ENCODE measurements at places on chromosomes 16 and 17.

GRCh38 chr17:42835732-42836131, 2.5 kb downstream of the PSME3 start:
- H3K27ac ChIP-seq = no peak overlapping the region
- H3K4me1 ChIP-seq = peaks cover 2% of the 10 kb centered on the region
- no peaks in the 10 kb centered on the region for H3K27me3 ChIP-seq
- H3K36me3 ChIP-seq = peaks cover 28% of the 10 kb centered on the region

- no peaks in the 10 kb centered on the region for H3K36me3 ChIP-seq
- peaks cover 13% of the 10 kb centered on the region for H3K4me1 ChIP-seq
- H3K4me3 ChIP-seq = no peak overlapping the region
- H3K27me3 ChIP-seq = no peaks in the 10 kb centered on the region
Measured at GRCh38 chr16:56257239-56257638, 66.0 kb downstream of the GNAO1 start.

DNA sequence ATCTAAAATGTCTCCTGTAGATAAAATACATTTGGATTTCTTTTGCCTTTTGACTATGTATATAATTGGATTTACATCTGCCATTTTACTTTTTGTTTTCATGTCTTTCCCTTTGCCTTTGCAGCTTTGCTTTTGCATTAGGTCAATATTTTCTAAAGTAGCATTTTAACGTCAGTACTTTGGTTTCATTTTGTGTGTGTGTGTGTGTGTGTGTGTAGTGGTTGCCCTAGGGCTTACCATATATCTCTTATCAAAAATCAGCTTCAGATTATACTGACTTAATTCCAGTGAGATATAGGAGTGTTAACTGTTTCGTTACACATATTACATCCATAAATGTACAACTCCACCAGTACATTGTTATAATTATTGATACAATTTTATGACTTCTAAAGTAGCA, 26.1 kb downstream of the AKTIP start:
- H3K27me3 ChIP-seq = no peaks in the 10 kb centered on the region
- no peak overlapping the region for H3K27ac ChIP-seq
- peaks cover 30% of the 10 kb centered on the region for H3K36me3 ChIP-seq

DNA sequence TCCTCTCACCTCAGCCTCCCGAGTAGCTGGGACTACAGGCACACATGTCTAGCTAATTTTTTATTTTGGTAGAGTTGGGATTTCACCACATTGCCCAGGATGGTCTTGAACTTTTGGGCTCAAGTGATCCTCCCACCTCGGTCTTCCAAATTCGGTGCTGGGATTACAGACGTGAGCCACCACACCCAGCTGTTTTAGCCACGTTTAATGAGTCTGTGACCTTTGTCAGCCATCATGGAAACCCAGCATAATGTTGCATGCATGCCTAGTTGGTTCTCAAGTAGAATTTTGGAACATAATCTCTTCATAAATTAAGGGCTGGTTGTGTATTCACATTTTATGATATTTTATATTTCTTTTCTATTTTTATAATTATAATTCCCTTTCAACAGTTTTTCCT, 42.0 kb downstream of the GOSR1 start:
- H3K4me3 ChIP-seq = no peak overlapping the region
- no peaks in the 10 kb centered on the region for H3K27me3 ChIP-seq
- peaks cover 6% of the 10 kb centered on the region for H3K36me3 ChIP-seq
- no peak overlapping the region for H3K27ac ChIP-seq
- H3K4me1 ChIP-seq = no peaks in the 10 kb centered on the region

DNA sequence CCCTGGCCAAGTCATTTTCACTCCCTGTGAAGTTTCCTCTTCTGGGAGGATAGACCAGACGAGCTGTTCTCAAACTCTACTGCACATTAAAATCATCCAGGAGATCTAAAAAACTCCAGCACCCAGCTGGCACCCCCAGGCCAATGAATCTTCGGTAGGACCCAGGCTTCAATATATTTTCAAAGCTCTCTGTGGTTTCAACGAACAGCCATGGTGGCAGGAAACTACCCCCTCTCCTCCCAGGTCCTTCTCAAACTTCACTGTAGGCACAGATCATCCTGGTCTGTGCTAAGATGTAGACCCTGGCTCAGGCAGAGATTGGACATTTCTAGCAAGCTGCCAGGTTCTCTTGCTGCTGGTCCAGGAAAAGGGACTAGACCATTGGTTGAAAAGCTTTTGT, 38.7 kb upstream of the GRIN2A start:
- no peaks in the 10 kb centered on the region for H3K4me1 ChIP-seq
- no peaks in the 10 kb centered on the region for H3K27me3 ChIP-seq
- H3K36me3 ChIP-seq = no peaks in the 10 kb centered on the region
- no peak for DNase-seq
- no peak overlapping the region for H3K4me3 ChIP-seq

GRCh38 chr17:16329519-16330271, 23.6 kb downstream of the CENPV start:
- H3K27me3 ChIP-seq = no peaks in the 10 kb centered on the region
- no peak overlapping the region for H3K27ac ChIP-seq
- no peak overlapping the region for H3K4me3 ChIP-seq
- H3K36me3 ChIP-seq = no peaks in the 10 kb centered on the region
- peaks cover 10% of the 10 kb centered on the region for H3K4me1 ChIP-seq
- no peak for DNase-seq

- H3K27ac ChIP-seq = peak overlapping the region; percentile 33
- H3K4me3 ChIP-seq = no peak overlapping the region
- no peak for DNase-seq
- H3K4me1 ChIP-seq = no peaks in the 10 kb centered on the region
- H3K36me3 ChIP-seq = no peaks in the 10 kb centered on the region
- no peaks in the 10 kb centered on the region for H3K27me3 ChIP-seq
Measured at GRCh38 chr16:27286451-27286850, 17.9 kb upstream of the NSMCE1 start.

DNA sequence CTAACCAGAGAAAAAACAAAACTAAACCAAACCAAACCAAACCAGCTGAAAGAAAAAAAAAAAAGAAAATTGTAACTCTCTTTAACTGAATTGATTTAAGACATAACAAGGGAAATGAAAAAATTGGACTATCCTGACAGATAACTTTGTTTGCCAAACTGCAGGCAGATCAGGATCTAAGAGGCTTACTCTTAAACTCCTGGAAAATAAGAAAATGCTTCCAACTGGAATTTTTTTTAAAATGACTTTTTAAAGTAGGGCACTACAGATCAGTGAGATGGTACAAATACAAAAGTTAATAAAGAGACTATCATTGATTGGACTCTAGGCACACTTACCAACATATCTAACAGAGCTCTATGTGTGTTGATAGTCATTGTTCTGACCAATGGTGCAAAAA, 125.5 kb upstream of the KCNJ16 start:
- no peak overlapping the region for H3K4me3 ChIP-seq
- no peak overlapping the region for H3K27ac ChIP-seq
- DNase-seq = no peak
- H3K4me1 ChIP-seq = no peaks in the 10 kb centered on the region
- H3K36me3 ChIP-seq = no peaks in the 10 kb centered on the region
- H3K27me3 ChIP-seq = no peaks in the 10 kb centered on the region

DNA sequence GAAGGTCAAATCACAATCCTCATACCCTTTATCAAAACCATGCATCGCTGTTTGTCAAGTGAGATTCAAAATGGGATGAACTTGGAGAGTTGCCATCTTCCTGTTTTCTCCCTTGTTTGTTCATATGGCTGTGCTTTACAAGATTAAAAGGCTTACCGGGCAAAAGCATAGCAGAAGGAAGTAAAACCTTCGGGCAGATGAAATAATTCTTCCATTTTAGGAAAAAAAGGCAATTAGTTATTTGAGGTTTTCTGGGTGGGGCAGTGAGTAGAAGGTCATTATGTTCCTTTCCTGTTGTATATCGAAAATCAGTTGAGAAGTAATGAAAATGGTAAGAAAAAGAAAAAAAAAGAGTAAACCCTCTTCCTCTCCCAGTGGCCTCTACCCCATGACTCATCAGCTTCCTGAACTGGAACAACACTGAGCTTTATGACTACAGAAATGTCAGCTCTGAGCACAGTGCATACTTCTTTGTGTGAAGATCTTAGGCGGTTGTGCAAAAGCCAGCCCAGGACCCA, 369.2 kb downstream of the CDH13 start:
- no peak for DNase-seq
- no peaks in the 10 kb centered on the region for H3K36me3 ChIP-seq
- H3K27me3 ChIP-seq = no peaks in the 10 kb centered on the region
- H3K27ac ChIP-seq = no peak overlapping the region
- H3K4me1 ChIP-seq = no peaks in the 10 kb centered on the region

DNA sequence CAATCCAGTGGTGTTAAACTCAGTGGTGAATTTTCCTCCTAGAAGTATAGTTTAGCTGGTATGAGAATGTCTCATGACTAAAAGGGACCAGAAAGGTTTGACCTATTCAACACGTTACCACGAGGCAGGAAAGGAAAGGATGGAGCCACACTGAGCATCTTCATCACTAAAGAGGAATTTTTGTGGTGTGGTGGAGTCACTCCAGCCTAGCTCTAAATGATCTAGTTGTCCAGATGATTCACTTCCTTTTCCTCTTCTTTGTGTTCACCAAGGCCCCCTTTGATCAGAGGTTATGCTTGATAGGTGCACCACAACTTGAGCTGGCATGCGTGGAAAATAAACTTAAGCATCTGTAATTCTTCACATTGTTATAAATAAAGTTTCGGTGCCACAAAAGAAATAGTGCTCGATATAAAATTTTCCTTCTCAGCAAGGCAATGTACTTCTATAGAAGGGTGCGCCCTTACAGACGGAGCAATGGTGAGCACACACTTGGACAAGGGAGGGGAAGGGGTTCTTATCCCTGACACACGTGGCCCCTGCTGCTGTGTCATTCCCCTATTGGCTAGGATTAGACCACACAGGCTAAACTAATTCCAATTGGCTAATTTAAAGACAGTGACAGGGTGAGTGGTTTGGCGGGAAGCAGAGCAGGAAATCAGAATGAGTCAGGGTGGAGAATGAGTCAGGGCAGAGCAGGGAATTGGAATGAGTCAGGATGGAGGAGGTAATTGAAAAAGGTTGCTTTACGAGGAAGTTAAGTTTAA, 254.6 kb downstream of the HS3ST3A1 start:
- H3K4me1 ChIP-seq = no peaks in the 10 kb centered on the region
- H3K36me3 ChIP-seq = no peaks in the 10 kb centered on the region
- DNase-seq = no peak

GRCh38 chr17:28940675-28941074, 10.6 kb downstream of the PHF12 start:
- H3K36me3 ChIP-seq = peaks cover 7% of the 10 kb centered on the region
- H3K4me1 ChIP-seq = peaks cover 55% of the 10 kb centered on the region
- no peaks in the 10 kb centered on the region for H3K27me3 ChIP-seq
- H3K4me3 ChIP-seq = no peak overlapping the region

GRCh38 chr17:78842881-78843565, 2.4 kb upstream of the USP36 start:
- H3K36me3 ChIP-seq = no peaks in the 10 kb centered on the region
- H3K27me3 ChIP-seq = no peaks in the 10 kb centered on the region
- no peak overlapping the region for H3K4me3 ChIP-seq
- H3K27ac ChIP-seq = no peak overlapping the region
- peaks cover 22% of the 10 kb centered on the region for H3K4me1 ChIP-seq
- peak; percentile 41 for DNase-seq

GRCh38 chr17:19713462-19713861, 2.9 kb downstream of the SLC47A2 start:
- H3K27ac ChIP-seq = no peak overlapping the region
- H3K4me1 ChIP-seq = no peaks in the 10 kb centered on the region
- DNase-seq = no peak
- no peak overlapping the region for H3K4me3 ChIP-seq
- no peaks in the 10 kb centered on the region for H3K36me3 ChIP-seq
- no peaks in the 10 kb centered on the region for H3K27me3 ChIP-seq

GRCh38 chr17:38753071-38753506, 548 bp downstream of the PSMB3 start:
- no peak for DNase-seq
- peaks cover 11% of the 10 kb centered on the region for H3K36me3 ChIP-seq

- no peak overlapping the region for H3K4me3 ChIP-seq
- no peaks in the 10 kb centered on the region for H3K36me3 ChIP-seq
- no peak for DNase-seq
- no peaks in the 10 kb centered on the region for H3K27me3 ChIP-seq
Measured at GRCh38 chr17:30113213-30113612, 3.4 kb upstream of the NSRP1 start.

DNA sequence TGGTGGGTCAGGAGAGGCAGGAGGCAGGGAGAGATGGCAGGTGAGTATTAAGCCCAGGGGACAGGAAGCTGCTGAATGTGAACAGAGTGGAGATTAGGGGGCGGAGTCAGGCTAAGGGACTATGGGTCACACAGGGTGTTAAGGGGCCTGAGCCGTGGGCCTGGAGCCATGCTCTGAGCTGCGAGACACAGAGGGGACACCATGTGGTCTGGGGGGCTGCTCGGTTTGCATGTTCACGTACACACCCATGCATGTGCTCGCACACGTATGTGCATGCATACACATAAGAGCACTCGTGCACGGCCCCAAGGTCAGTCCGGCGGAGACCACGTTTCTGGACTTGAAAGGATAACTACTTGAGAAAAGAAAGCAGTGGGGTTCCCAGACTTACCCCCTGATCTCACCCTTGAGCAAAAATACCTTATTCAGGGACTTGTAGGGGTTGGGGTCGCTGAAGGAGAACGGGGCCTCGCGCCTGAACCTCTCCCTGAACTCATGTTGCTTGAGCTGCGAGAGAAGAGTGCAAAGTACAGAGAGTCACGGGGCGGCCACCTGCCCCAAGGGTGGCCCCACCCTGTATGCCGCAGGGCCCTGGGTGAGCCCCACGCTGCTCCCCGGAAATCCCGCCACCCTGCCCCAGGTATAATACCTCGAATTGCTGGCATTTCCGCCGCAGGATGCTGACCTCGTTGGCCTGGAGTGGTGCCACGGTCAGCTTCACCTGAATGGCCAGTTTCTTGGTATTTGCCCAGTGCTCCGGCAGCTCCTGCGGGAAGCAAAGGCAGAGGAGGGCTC, 50.8 kb downstream of the DNAH17 start:
- no peak for DNase-seq
- H3K4me3 ChIP-seq = no peak overlapping the region
- H3K27ac ChIP-seq = no peak overlapping the region

DNA sequence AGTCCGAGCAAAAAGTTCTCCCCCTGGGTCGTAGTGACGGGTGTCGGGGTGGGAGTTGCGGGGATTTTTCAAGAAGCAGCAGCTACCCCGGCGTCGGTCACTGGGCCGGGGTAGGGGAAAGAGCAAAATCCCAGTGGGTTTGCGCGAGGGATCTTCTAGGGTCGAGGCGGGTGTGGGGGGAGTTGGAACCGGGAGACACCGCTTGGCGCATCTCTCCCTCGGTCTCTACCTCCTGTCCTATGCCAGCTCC, 2.3 kb upstream of the UBTF start:
- H3K36me3 ChIP-seq = no peaks in the 10 kb centered on the region
- H3K4me3 ChIP-seq = peak overlapping the region; percentile 76
- peak overlapping the region; percentile 92 for H3K27ac ChIP-seq

DNA sequence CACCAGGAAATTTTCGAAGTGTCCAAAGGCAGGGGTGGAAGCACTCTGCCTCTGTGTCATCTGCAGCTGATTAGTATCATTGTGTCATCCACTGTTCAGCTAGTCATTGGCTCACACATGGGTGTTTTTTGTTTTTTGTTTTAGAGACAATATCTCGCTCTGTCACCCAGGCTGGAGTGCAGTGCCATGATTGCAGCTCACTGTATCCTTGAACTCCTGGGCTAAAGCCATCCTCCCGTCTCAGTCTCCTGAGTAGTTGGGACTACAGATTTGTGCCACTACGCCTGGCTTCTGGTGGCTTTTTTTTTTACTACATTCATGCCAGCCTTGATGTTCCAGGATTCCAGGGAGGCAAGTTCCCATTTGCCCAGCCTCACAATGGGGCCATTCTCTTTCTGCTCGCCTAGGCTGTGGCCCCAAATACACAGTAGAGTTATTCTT, 32.5 kb upstream of the MYO18A start:
- no peaks in the 10 kb centered on the region for H3K4me1 ChIP-seq
- H3K27me3 ChIP-seq = no peaks in the 10 kb centered on the region
- no peak overlapping the region for H3K27ac ChIP-seq
- no peak for DNase-seq
- no peaks in the 10 kb centered on the region for H3K36me3 ChIP-seq
- H3K4me3 ChIP-seq = no peak overlapping the region

All from liver (tissue), 10 donors.